Activated CD4-positive, alpha-beta T cell treated with anti-CD3 and anti-CD28 coated beads, Interleukin-2, amount 10 ng/mL, durations not matched to agents 7 days and 5 days (primary cell): ENCODE measurements at places on chromosomes 2 and 18. TPM values are rescaled to one million over a fixed set of nuclear protein-coding genes. Genes with fewer than 3 reads are reported as not detected.

The IL1RL2 gene
- total RNA-seq, result not detected

The TNP1 gene
- not detected for total RNA-seq

- DNase-seq, result no peak
- H3K36me3 ChIP-seq, result peaks cover 34% of the 10 kb centered on the region
- no peak overlapping the region for H3K4me3 ChIP-seq
- H3K27me3 ChIP-seq, result no peaks in the 10 kb centered on the region
- H3K27ac ChIP-seq, result peak overlapping the region; percentile 85
- peaks cover 37% of the 10 kb centered on the region for H3K4me1 ChIP-seq
Measured at GRCh38 chr2:241112592-241112991, 10.5 kb upstream of the MTERF4 start.

- H3K27ac ChIP-seq, result peak overlapping the region; percentile 97
- peak; percentile 43 for DNase-seq
- H3K4me3 ChIP-seq, result peak overlapping the region; percentile 72
- peaks cover 34% of the 10 kb centered on the region for H3K36me3 ChIP-seq
Measured at GRCh38 chr2:48448274-48449061, 81.5 kb upstream of the STON1 start.

GRCh38 chr2:69298862-69299261, 88.2 kb downstream of the GFPT1 start:
- no peak for DNase-seq
- no peak overlapping the region for H3K4me3 ChIP-seq
- H3K27me3 ChIP-seq, result peaks cover 23% of the 10 kb centered on the region
- no peaks in the 10 kb centered on the region for H3K4me1 ChIP-seq
- H3K27ac ChIP-seq, result no peak overlapping the region

GRCh38 chr18:21857871-21858270, 117.3 kb downstream of the MIB1 start:
- no peak overlapping the region for H3K27ac ChIP-seq
- H3K36me3 ChIP-seq, result peaks cover 26% of the 10 kb centered on the region
- H3K27me3 ChIP-seq, result no peaks in the 10 kb centered on the region
- no peak for DNase-seq
- H3K4me3 ChIP-seq, result no peak overlapping the region

- no peak overlapping the region for H3K27ac ChIP-seq
- H3K4me3 ChIP-seq, result no peak overlapping the region
- no peaks in the 10 kb centered on the region for H3K36me3 ChIP-seq
- no peak for DNase-seq
- H3K4me1 ChIP-seq, result no peaks in the 10 kb centered on the region
Measured at GRCh38 chr2:73307720-73308119, 14.4 kb upstream of the EGR4 start.

- H3K36me3 ChIP-seq, result peaks cover 6% of the 10 kb centered on the region
- no peak overlapping the region for H3K27ac ChIP-seq
- H3K4me3 ChIP-seq, result no peak overlapping the region
- no peak for DNase-seq
- H3K4me1 ChIP-seq, result peaks cover 22% of the 10 kb centered on the region
Measured at GRCh38 chr2:63044362-63045327, 6.0 kb upstream of the OTX1 start.

GRCh38 chr2:152479282-152479681, 144.3 kb downstream of the FMNL2 start:
- H3K27me3 ChIP-seq, result no peaks in the 10 kb centered on the region
- H3K4me3 ChIP-seq, result no peak overlapping the region
- no peak for DNase-seq
- no peaks in the 10 kb centered on the region for H3K4me1 ChIP-seq

- H3K36me3 ChIP-seq, result no peaks in the 10 kb centered on the region
- H3K4me3 ChIP-seq, result no peak overlapping the region
- no peaks in the 10 kb centered on the region for H3K4me1 ChIP-seq
- DNase-seq, result no peak
- H3K27ac ChIP-seq, result no peak overlapping the region
Measured at GRCh38 chr18:51490860-51491259, 293.4 kb upstream of the MEX3C start.

GRCh38 chr2:225017713-225018112, 24.6 kb downstream of the DOCK10 start:
- H3K4me3 ChIP-seq, result no peak overlapping the region
- H3K27me3 ChIP-seq, result no peaks in the 10 kb centered on the region
- DNase-seq, result no peak
- peaks cover 47% of the 10 kb centered on the region for H3K4me1 ChIP-seq
- H3K36me3 ChIP-seq, result peaks cover 43% of the 10 kb centered on the region

- no peak overlapping the region for H3K27ac ChIP-seq
- H3K27me3 ChIP-seq, result peaks cover 57% of the 10 kb centered on the region
- H3K4me3 ChIP-seq, result no peak overlapping the region
- no peaks in the 10 kb centered on the region for H3K36me3 ChIP-seq
- no peak for DNase-seq
- H3K4me1 ChIP-seq, result no peaks in the 10 kb centered on the region
Measured at GRCh38 chr2:240664622-240665021, 18.1 kb downstream of the AQP12B start.

DNA sequence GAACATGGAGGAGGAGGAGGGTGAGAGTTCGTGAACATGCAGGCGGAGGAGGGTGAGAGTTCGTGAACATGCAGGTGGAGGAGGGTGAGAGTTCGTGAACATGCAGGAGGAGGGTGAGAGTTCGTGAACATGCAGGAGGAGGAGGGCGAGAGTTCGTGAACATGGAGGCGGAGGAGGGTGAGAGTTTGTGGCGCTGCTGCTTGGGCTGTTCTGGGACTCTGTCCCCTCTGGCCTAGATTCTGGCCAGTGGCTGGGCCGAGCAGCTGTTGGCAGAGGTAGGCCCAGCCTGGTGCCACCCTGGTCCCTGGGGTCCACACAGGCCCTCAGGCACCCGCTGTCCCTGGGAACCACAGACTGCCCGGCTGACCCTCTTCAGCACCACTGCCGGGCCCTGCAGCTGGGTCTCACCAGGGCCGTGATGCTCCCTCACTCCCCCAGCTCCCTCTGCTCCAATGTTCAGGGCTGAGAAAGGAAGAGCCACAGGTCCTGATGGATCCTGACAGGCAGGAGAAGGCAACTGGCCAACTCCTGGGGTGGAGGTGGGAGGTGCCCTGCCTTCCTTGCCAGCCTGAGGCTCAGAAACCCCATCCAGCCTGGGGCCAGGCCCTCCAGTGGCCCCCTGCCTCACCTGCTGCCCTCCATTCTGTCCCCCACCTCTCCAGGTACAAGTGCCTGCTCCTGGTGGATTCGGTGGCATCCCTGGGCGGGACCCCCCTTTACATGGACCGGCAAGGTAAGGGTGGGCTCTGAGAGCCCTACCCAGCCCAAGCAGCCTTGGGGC, 3.9 kb downstream of the AGXT start:
- no peak overlapping the region for H3K4me3 ChIP-seq
- H3K36me3 ChIP-seq, result no peaks in the 10 kb centered on the region
- no peak overlapping the region for H3K27ac ChIP-seq
- H3K4me1 ChIP-seq, result no peaks in the 10 kb centered on the region
- DNase-seq, result no peak

GRCh38 chr2:15993232-15993610, 52.9 kb downstream of the MYCN start:
- no peaks in the 10 kb centered on the region for H3K27me3 ChIP-seq
- H3K4me3 ChIP-seq, result no peak overlapping the region
- no peaks in the 10 kb centered on the region for H3K36me3 ChIP-seq
- H3K27ac ChIP-seq, result no peak overlapping the region
- no peaks in the 10 kb centered on the region for H3K4me1 ChIP-seq
- no peak for DNase-seq

- H3K27me3 ChIP-seq, result no peaks in the 10 kb centered on the region
- no peak for DNase-seq
- H3K4me1 ChIP-seq, result no peaks in the 10 kb centered on the region
- no peak overlapping the region for H3K27ac ChIP-seq
- no peak overlapping the region for H3K4me3 ChIP-seq
- no peaks in the 10 kb centered on the region for H3K36me3 ChIP-seq
Measured at GRCh38 chr2:209322041-209322440, 101.8 kb upstream of the MAP2 start.

DNA sequence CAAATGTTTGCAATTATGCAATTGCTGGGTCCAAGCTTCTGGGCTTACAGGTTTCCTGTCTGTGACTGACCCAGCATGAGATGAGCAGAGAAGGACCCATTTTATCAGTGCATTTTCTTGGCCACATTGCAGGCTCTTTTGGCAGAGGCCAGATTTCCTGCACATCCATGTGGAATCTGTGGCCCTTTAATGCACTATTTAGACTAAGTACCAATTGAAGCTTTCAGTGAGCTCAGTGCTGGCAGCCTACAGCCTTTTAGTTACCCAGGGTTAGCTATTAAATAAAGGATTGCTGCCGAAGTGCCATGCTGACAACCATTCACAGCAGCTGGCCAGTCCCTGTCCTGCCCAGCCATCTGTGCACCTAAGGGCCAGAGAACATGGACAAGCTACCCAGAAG, 165.0 kb downstream of the ANKRD30B start:
- H3K36me3 ChIP-seq, result no peaks in the 10 kb centered on the region
- H3K4me1 ChIP-seq, result no peaks in the 10 kb centered on the region
- no peaks in the 10 kb centered on the region for H3K27me3 ChIP-seq
- no peak for DNase-seq
- no peak overlapping the region for H3K27ac ChIP-seq

- no peaks in the 10 kb centered on the region for H3K36me3 ChIP-seq
- H3K4me3 ChIP-seq, result peak overlapping the region; percentile 84
- peaks cover 36% of the 10 kb centered on the region for H3K4me1 ChIP-seq
- peaks cover 81% of the 10 kb centered on the region for H3K27me3 ChIP-seq
- peak; percentile 74 for DNase-seq
Measured at GRCh38 chr2:46297546-46298271, 502 bp downstream of the EPAS1 start.

GRCh38 chr2:149087751-149088150, 49.3 kb downstream of the LYPD6B start:
- H3K4me3 ChIP-seq, result no peak overlapping the region
- peaks cover 29% of the 10 kb centered on the region for H3K27me3 ChIP-seq
- no peaks in the 10 kb centered on the region for H3K4me1 ChIP-seq
- no peaks in the 10 kb centered on the region for H3K36me3 ChIP-seq
- H3K27ac ChIP-seq, result no peak overlapping the region
- DNase-seq, result no peak

DNA sequence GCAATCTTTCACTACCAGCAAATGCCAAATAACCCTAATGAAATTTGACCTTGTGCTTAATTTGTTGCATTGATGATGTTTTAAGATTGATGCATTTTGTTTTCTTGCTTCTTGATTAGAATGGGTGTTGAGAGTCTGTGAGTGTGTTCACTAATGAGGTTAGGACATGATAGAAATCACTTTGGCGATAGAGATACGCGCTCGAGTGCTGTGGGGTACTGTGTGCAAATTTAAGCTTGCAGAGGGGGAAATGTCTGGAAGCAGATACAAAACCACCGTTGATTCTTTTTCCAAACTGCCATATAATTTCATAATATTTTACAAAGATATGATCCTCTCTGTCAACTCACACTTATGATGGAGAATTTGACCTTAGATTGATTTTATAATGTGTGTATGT, 200.9 kb downstream of the PIEZO2 start:
- no peak overlapping the region for H3K27ac ChIP-seq
- H3K4me3 ChIP-seq, result no peak overlapping the region
- H3K4me1 ChIP-seq, result no peaks in the 10 kb centered on the region

DNA sequence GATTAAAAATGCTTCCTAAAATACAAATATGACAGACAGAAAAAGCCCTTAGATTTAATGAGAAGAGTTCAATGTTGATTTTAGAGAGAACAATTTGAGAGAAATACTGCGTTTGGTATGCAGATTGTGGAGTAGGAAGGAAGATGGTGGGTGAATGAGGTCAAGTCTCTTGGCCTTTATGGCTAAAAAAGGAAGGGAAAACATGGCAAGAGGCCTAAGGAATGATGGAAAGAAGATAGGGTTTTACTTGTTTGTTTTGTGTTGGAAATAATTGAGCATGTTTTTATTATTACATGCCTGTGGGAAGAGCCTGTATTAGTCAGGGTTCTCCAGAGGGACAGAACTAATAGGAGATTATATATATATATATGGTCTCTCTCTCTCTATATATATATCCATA, 318.1 kb downstream of the TRIB2 start:
- no peak overlapping the region for H3K27ac ChIP-seq
- H3K27me3 ChIP-seq, result peaks cover 6% of the 10 kb centered on the region
- no peak for DNase-seq
- no peak overlapping the region for H3K4me3 ChIP-seq
- no peaks in the 10 kb centered on the region for H3K36me3 ChIP-seq
- H3K4me1 ChIP-seq, result no peaks in the 10 kb centered on the region

- H3K4me3 ChIP-seq, result no peak overlapping the region
- H3K4me1 ChIP-seq, result no peaks in the 10 kb centered on the region
- DNase-seq, result no peak
Measured at GRCh38 chr2:194545978-194546377, 1111.0 kb upstream of the SLC39A10 start.
